ENCODE measurements at places on chromosomes 4 and X.
A peak's percentile ranks its signal among the peaks of the same experiment; 100 is the strongest.

GRCh38 chrX:39936886-39937770 lies 160.6 kb downstream of the BCOR start:
- no peak for DNase-seq

DNA sequence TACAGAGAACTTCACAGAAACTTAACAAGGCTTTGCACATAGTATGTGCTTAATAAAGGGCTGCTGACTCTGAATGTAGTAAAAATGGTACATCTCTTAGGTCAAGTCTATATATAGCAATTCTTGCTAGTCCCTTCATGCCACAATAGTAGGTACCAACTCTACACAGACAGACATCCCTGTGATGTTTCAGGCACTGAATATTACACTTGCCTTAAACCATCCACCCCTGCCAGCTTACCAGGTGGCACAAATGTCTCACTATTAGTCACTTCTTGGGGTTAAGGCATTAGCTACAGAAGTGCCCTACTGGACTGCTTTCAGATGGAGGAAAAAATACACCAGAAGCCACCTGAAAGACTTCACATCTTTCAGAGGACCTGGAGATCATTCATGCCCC lies 86.3 kb upstream of the CITED1 start:
- no peak for DNase-seq

DNA sequence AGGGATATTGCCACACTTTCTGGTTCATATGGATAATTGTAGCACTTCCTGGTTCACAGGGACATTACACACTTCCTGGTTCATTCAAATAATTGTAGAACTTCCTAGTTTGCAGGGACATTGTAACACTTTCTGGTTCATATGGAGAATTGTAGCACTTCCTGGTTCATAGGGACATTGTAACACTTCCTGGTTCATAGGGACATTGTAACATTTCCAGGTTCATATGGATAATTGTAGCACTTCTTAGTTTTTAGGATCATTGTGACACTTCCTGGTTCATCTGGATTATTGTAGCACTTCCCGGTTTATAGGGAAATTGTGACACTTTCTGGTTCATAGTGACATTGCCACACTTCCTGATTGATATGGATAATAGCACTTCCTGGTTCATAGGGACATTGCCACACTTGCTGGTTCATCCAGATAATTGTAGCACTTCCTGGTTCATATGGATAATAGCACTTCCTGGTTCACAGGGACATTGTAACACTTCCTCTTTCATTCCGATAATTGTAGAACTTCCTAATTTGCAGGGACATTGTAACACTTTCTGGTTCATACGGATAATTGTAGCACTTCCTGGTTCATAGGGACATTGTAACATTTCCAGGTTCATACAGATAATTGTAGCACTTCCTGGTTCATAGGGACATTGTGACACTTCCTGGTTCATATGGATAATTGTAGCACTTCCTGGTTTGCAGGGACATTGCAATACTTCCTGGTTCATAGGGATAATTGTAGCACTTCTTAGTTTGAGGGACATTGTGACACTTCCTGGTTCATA lies 59.2 kb upstream of the CD99 start:
- no peak for DNase-seq

DNA sequence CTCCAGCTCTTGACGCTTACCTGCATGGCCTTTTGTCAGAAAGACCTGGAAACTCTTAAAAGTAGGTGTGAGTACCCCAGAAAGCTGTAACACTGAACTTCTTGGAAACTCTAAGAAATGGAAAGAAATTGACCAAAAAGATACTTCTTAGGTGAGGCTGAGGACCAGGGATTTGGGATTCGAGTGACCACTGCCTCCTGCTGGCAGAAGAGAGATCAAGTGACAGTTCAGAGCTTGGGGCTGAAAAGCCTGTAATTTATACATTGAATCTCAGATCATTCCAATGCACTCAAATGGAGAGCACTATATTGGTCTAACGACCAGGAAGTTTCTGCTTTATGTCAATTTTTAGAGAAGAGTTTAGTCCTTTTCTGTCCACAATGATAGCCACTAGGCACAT lies 204.6 kb downstream of the PDGFRA start:
- DNase-seq: no peak

DNA sequence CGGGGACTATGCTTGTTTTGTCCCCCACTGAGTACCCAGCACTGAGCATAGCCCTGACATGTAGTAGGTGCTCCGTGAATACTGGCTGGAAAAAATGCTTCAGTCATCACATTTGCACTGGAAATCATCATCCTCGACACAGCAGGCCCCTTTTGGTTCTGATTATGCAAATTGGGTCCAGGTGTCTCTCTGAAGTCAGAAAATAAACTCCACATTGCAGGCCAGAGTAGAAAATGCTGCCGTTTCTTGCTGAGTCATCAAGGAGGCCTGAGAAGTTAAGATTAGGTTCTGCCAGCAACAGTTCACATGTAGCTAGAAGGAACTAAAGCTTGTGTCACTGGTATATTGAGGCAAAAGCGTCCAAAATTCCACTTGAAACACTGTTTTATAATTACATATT lies 15.0 kb upstream of the STK32B start:
- peak; percentile 33 for DNase-seq

DNA sequence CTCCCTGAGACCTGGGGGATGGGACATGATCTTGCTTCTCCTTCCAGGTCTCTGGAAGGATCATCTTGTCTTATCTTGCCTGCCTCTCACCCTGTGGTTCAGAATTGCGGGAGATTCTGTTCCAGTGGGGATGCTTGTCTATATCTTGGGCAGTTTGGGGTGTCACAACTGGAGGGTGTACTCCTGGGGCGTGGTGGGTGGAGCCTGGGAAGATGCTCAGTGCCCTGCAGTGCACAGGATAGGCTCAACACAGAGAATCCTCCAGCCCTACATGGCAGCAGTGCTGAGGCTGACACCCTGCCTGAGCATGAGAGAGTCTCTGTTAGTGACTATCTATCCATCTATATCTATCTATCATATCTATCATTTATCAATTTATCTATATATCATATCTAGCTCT lies 7.7 kb downstream of the P2RY8 start:
- no peak for DNase-seq

- no peak for DNase-seq
Observed at GRCh38 chr4:181350615-181351415, 892.4 kb upstream of the TENM3 start.

DNA sequence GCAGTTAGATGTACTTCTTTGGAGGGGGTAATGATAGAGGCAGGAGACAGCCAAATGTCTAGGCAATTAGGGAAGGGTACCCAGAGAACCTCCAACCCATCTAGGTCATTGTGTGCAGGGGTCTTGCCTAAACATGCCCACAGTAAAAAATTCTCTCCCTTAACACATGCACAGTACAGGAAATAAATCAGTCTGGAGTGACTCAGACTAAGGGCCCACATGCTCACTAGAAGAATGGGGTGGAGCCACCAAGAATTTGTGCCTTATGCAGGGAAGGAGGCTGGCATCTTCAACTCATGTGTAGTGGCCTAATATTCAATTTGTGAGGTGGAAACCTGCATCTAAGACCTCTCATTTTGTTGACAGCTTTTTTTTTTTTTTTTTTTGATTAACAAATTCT lies 945.3 kb upstream of the GRIA3 start:
- no peak for DNase-seq

DNA sequence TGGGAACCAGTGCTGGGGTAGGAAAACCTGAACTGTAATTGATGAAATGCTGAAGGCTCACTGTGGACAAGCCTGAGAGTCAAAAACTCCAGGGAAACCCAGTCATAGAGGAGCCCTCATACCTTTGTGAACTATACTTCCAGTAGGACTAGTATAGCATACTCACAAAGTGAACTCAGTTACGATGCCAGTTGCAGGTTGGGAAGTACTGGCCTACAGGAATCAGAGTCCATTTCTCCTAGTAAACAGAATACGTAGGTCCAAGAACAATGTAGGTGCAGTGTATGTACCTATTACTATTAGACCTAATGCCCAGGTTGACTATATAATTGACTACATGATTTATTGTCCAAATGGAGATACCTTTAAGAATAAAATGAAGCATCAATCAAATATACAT lies 8.5 kb upstream of the ANKRD17 start:
- DNase-seq: no peak

- DNase-seq: no peak
Observed at GRCh38 chr4:71132486-71132885, 139.0 kb downstream of the DCK start.

- DNase-seq: peak; percentile 81
Observed at GRCh38 chr4:183438458-183439113, 5.8 kb upstream of the CDKN2AIP start.

DNA sequence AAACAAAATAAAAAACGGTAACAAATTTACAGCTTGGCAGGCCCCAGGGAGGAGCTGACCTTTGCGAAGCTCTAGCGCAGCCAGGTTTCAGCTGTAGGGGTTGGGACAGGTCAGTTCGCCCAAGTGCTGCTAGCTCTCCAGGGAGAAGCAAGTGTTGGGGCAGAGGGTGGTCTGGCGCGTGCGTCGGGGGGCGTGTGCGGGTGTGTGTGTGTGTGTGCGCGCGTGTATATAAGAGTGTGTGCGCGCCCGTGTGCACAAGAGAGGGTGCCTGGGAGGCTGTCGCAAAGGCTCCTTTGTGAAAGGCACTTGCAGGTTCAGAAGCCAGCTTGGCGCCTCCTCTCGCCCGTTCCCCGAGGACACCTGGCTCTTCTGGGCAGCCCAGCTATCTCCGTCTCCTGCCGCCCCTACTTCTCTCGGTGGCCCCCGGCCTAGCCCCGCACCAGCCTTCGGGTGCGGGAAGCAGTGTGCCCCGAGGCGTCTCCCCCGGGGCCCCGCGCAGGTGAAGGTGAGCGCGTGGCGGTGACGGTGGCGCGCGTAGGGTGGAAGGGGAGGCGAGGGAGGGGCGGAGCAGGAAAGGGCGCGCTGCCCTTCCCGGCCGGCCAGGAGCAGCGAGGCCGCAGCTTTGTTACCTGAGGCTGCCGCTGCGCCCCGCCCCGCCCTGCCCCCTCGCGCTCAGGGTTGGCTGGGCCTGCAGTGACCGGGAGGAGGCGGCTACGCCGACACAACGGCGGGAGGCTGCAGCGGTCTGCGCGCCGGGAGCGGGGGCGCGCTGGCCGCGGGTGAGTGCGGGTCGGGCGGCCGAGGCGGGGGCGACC lies at the start of gene FHDC1:
FHDC1 (plus strand) TSS at position 693 of the 815 bp plus-strand sequence. CDS start 6,735 bp downstream, outside the sequence.
- no peak for DNase-seq

DNA sequence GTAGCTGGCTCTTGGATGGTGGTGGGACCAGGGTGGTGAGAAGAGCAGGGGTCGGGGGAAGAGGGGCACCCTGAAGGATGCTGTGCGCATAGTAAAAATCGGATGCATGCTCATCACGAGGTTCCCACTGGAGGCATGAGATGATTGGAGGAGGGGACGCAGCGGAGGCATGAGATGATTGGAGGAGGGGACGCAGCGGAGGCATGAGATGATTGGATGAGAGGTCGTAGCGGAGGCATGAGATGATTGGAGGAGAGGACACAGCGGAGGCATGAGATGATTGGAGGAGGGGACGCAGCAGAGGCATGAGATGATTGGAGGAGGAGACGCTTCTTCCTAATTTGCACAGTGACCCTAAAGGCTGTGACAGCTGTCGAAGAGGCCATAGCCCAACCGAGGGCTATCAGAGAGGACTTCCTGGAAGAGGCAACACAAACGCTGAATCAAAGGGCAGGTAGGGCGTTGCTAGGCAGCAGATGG lies 106.7 kb downstream of the ADRA2C start:
- no peak for DNase-seq

GRCh38 chr4:59217910-59218631 lies 1982.1 kb upstream of the ADGRL3 start:
- no peak for DNase-seq

- DNase-seq: no peak
Observed at GRCh38 chr4:39657465-39657864, 18.8 kb upstream of the SMIM14 start.

DNA sequence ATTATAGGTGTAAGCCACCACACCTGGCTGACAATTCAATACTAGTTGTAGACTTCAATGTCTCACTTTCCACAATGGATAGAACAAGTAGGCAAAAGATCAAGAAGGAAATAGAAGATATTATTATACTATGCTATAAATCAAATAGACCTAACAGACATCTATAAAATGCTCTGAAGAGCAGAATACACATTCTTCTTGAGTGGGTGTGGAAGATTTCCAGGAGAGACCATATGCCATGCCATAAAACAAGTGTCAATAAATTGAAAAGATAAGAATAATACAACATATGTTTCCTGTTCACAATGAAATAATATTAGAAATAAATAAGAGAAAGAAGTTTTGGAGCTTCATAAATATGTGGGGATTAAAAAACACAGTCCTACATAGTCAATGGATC lies 179.3 kb upstream of the AMOT start:
- DNase-seq: no peak

DNA sequence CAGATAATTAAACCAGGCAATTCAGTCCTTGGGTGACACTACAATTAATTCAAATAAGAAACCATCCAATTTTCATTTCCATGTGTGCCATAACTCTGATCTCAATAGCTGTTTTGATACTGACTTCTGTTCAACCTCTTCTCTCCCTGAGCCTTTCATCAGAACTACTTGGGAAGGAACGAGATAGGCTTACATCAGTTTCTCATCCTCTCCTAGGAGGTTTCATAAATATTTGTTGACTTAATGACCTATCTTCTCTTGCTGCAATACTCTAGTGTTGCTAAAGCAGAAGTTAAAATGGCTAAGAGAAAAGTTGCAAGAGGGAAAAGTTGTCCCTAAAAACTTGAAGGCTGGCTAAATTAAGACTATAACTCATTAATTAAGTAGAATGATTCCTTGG lies 41.8 kb downstream of the PRKG2 start:
- DNase-seq: no peak

GRCh38 chr4:148238086-148238485 lies 204.1 kb downstream of the NR3C2 start:
- DNase-seq: no peak

GRCh38 chr4:110347805-110348204 lies 128.2 kb upstream of the ENPEP start:
- DNase-seq: no peak

DNA sequence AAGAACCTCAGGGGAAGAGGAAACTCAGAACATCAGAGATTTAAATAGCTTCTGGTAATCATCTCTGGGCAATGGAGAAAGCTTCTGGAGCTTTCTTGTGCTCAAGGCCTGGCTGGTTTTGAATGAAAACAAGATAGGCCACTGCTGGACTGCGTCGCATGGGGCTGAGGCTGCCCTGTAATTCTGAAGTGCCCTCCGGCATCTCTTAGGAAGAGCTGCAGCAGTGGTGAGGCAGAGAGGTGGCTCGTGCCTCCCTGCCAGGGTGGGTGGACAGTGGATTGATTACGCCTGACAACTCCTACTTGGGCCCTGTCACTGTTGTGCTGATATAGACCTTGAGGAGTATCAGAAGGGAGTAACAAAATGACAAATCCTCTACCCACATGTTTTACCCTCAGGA lies 279.7 kb downstream of the NR3C2 start:
- no peak for DNase-seq

DNA sequence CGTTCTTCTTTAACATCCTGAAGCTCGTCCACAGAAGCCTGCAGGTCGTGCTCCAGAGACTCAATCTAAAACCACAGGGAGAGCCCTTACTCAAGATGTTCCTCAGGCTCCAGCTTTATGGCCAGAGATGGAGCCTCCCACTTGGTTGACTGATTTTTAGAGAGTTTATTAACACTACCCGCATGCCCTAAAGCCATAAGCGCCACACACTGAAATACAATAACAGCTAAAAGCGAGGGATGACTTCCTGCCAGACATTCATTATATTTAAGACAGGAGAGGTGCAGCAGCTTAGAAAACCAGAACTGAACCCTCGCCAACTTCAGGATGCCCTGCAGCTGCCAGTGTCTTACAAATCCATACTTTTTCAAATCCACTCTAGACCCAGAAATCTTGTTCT lies 42.0 kb downstream of the SOD3 start:
- no peak for DNase-seq

GRCh38 chr4:169620880-169621248 lies 486 bp downstream of the CLCN3 start:
- DNase-seq: no peak
